ENCODE measurements at places on chromosomes 1 and 21.
A peak's percentile ranks its signal among the peaks of the same experiment; 100 is the strongest.

DNA sequence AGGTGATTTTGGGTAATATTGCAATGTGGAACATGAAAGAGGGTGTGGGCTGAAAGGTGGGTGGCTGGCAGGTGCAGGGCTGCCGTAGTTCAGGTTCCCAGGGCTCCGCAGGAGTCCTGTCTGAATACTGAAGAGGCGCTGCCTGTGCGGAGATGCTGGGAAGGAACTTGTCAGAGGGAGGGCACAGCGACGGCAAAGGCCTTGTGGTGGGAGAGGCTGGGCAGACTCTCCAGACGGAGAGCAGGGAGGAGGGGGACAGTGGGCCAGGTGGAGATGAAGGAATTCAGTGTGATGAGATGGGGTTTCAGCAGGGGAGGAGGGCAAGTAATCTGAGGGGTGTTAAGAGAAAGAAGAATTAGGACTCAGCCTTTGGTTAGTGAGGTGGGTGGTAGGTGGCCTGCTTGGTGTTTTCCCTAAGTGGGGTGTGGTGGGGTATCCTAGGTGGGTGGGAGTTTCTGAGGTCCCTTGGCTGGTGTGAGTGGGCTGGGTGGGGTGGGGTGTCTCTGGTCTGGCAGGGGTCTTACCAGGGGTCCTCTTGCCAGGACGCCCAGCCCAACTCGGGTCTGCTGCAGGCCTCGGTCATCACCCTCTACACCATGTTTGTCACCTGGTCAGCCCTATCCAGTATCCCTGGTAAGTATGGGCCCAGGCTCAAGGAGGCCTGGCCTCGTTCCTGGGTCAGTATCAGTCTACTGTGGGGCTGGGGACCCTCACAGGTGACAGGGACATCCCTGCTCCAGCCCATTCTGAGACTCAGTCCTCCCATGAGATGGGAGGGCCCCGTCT lies 15.6 kb downstream of the SERINC2 start:
- DNase-seq: no peak

GRCh38 chr1:200676829-200677228 lies 7.1 kb upstream of the DDX59 start:
- DNase-seq: no peak

DNA sequence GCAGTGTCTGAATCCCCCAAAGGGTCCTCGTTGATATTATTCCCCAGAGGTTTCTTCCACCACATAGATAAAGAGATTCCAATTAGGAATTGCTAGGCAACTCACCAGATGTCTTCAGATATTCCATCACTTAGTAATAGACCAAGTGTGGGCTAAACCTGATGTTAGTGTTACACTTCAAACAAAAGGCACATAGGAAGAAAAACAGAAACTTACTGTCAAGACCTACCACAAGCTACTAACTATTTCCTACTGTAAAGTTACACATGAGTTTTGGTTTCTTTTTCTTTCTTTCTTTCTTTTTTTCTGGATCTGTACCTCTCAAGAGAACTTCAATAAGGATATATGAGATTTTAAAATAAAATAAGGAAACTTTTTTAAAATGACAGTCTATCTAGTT lies 879.1 kb upstream of the NEGR1 start:
- no peak for DNase-seq

DNA sequence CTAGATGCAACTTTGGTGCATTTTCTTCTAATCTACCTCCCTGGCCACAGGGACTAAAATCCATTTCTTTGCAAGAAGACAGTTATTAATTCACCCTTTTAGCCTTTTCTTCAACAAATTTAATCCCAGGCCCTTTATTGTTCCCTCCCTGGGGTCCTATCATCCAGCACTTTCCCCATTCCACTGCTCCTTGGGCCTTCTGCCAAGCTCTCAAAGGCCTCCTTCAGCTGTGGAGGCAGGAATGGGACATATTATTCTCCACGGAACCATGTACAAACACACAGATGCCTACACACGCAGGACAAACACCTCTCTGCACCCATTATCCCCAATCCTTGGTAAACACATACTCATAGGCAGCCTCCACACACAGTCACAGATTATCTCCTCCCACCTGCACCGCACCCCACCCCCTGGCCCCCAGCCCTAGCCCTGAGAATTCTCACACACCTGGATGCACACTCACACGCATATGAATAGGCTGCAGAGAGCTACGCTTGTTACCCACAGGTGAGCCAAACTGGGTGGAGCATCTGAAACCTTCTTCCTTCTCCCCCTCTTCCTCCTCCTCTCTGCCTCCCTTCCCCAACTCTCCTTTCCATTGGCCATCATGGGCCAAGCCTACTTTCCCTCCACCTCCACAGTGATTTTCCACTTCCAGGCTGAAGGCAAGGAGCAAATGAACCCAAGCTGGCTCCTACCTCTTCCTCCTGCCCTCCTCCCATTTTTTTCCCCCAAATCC lies 11.7 kb downstream of the TAGLN2 start:
- no peak for DNase-seq

DNA sequence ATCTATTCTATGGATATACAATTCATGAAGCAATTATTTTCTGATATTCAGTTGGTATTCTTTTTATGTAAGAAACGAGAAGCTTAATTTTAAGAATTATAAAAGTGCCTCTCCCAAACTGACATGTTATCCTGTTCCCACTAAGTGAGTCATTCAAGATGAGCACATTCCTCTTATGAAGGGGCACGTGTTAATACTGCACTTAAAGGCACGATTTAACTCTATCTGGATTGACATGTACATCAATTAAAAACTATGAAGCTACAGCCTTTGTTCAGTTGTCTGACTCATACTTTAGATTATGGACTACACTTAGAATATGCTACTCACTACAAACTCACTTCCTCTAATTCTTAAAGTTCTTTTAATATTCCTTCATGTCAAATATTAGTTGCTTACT lies 111.6 kb downstream of the CYYR1 start:
- DNase-seq: no peak

GRCh38 chr1:171191992-171192391 lies 6.9 kb downstream of the FMO2 start:
- DNase-seq: no peak

- peak; percentile 21 for DNase-seq
Measured at GRCh38 chr1:90370686-90371447, 346.2 kb downstream of the BARHL2 start.

- no peak for DNase-seq
Measured at GRCh38 chr1:100607628-100608240, 69.8 kb downstream of the GPR88 start.

GRCh38 chr1:151807766-151808165 lies 2.5 kb upstream of the LINGO4 start:
- no peak for DNase-seq

GRCh38 chr1:201245082-201245481 lies 38.2 kb upstream of the PKP1 start:
- no peak for DNase-seq

DNA sequence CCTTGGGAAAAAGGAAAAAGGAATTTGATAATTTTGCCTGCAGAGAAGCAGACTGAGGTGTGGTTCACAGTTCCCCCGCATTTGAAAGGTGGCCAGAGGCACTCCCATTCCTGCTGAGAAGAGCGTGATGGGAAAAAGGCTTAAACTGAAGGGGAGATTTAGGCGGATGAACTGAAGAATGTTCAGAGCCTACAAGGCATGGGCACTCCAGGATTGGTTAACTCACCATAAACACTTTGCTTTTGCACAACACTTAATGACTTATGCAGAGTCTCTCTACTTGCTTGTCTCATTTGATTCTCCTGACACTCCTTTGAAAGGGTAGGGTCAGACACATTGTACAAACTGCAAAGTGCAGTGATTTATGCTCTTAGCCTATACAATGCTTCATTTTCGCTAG lies 119.6 kb upstream of the RUNX1 start:
- no peak for DNase-seq

DNA sequence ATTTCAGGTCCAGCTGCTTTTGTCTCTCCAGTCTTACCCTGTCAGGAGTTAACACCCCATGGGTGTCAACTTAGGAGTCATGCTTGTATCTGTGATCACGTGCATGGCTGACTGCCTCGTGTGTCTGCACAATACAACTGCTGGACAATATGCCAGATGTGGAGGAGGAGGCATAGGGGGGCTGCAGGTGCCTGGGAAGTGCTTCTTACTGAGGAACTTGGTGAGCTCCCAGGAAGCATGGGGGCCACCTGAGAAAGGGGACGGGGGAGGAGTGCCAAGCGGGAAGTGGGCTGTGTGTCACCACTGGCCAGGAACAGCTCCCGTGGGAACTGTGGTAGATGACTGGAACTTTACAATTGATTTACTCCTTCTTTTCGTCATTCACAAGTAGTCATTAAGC lies 9.5 kb downstream of the RHEX start:
- no peak for DNase-seq

- no peak for DNase-seq
Measured at GRCh38 chr1:53321366-53321765, 6.5 kb downstream of the LRP8 start.

- no peak for DNase-seq
Measured at GRCh38 chr1:182682898-182683501, 1.4 kb downstream of the RGS8 start.

- peak; percentile 71 for DNase-seq
Measured at GRCh38 chr1:8097077-8097799, 71.1 kb upstream of the ERRFI1 start.

- no peak for DNase-seq
Measured at GRCh38 chr1:64502931-64503330, 33.0 kb downstream of the CACHD1 start.

DNA sequence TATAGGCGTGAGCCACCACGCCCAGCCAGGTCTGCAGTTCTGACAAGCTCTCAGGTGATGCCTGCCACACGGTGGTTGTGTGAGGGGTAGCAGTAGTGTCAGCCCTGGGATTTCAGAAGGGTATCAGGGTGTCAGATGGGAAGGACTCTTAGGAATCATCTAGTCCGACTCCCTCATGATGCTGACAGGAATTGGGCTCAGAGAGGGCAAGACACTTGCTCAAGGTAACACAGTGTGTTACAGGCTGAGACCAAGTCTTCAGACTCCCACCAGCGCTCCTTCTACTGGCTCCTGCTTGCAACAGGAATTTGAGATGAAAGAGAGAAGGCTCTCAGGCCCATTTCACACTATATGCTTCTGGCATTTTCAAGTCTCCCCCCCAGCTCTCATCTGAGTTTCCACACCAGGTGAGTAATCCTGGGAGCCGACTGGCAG lies 6.9 kb downstream of the HTR1D start:
- no peak for DNase-seq

GRCh38 chr21:42580076-42580792 lies 66.6 kb downstream of the SLC37A1 start:
- DNase-seq: no peak

DNA sequence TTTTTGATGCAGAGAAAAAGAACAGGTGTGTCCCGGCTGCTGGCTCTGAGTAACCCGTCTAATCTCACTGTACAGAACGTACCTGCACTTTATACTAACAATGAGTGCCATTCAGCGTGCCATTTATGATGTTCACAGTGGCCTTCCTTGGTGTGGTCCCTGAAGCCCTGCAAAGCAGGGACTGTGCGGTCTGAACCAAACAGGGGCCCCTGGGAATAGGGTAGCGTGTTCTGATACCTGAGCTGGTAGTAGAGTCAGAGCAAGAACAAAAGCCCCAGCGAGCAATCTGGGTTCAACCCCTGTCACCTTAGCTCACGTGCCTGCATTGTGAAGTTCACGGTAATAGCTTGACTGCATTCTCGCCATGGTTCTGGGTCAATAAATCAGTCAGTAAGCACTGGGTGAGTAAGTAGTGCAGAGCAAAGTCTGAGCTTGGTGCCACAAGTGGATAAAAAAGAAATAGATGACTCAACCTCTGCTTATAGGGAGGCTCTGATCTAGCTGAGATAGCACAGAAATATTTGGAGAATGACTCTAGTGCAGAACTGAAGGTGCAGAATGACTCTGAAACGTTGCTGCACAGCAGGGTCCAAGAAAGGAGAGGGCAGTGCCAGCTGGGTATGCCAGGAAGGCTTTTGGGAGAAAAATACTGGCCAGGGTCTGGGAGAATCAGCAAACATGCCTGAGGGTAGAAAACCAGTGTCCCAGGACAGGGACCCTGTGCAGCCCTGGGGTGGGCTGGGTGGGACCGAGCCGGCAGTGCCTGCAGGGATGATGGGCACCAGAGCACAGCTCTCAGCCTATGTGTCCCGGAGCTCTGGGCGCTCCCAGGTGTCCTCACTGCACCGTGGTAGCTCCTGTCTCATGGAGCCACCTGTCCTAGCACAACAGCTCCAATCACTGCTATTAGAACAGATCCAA lies 125.9 kb downstream of the RHOU start:
- DNase-seq: peak; percentile 90

GRCh38 chr1:105386489-105386888 lies 1636.8 kb downstream of the AMY1C start:
- no peak for DNase-seq

DNA sequence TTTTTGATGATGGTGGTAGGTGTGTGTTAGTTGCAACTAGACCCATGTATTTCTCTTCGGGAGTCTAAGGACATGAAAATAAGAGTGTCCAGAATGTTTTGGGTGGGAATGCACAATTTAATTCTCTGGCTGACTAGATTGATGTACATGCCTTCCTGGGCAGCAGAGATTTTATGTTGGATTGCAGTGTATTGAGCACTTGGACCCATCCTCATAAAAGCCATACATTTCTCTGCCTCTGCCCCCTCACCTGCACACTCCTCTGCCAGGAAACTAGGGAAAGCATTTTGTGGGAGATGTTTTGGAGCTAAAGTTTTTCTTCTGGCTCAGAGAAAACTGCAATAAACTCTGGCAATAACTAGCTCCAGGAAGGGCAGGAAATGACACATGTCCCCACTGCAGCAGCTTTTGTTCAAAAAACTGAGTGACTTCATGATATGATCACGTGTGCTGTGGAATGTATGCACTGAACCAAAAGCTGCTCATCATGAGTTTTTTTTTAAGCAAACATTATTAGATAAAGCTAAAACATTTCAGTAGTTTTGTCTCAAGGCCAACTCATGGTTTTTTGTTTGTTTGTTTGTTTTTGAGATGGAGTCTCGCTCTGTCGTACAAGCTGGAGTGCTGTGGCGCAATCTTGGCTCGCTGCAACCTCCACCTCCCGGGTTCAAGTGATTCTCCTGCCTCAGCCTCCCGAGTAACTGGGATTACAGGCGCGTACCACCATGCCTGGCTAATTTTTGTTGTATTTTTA lies 17.6 kb downstream of the RIT1 start:
- DNase-seq: peak; percentile 77

GRCh38 chr21:41411449-41412089 lies 14.5 kb upstream of the MX1 start:
- DNase-seq: peak; percentile 24
